ENCODE measurements at places on chromosomes 1 and 21. TPM values are rescaled to one million over a fixed set of nuclear protein-coding genes. Genes with fewer than 3 reads are reported as not detected.

GRCh38 chr1:91104712-91105111 lies 82.9 kb upstream of the ZNF644 start:
- DNase-seq: no peak

GRCh38 chr1:97849345-97850340 lies 71.2 kb downstream of the DPYD start:
- DNase-seq: peak; percentile 89

- no peak for DNase-seq
These were observed 360.8 kb downstream of the LMO4 start for GRCh38 chr1:87689487-87689886.

The IGSF3 gene
- under 0.01 TPM for total RNA-seq

The CRP gene
- not detected for total RNA-seq

The EDN2 gene
- not detected for total RNA-seq

The FLG2 gene
- total RNA-seq: not detected

GRCh38 chr21:38159355-38159754 lies 97.4 kb upstream of the KCNJ15 start:
- peak; percentile 84 for DNase-seq

DNA sequence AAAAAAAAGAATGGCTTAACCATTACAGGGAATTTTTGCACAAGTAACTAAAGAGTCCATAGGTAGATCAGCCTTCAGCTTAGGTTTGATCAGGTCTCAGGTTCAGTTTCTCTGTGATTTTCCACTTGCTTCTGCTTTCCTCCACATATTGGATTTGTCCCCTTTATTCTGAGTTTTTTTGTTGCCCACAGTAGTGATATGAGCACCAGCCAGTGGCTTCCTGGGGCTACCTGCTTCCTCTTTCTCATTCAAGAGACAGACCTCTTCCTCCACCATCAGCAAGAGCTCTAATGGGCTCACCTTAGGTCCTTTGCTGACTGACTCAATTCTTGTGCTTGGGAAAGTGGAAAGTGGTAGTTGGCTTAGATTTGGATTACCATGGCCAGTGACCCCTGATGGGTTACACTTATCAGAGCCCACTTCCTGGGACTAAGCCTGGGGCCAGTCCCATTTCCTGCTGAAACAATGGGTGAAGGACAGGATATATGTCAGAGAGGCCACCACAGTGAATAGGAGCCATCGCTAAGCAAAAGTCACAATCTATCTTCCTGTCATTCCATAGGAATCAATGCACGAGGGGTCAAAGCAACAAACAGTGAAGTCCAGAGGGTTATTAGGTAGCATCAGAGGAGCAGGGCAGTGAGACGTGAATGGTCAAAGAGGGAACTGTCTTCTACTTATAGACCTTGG lies 12.8 kb upstream of the PLA2G2E start:
- no peak for DNase-seq

The VWA5B1 gene
- total RNA-seq: not detected

DNA sequence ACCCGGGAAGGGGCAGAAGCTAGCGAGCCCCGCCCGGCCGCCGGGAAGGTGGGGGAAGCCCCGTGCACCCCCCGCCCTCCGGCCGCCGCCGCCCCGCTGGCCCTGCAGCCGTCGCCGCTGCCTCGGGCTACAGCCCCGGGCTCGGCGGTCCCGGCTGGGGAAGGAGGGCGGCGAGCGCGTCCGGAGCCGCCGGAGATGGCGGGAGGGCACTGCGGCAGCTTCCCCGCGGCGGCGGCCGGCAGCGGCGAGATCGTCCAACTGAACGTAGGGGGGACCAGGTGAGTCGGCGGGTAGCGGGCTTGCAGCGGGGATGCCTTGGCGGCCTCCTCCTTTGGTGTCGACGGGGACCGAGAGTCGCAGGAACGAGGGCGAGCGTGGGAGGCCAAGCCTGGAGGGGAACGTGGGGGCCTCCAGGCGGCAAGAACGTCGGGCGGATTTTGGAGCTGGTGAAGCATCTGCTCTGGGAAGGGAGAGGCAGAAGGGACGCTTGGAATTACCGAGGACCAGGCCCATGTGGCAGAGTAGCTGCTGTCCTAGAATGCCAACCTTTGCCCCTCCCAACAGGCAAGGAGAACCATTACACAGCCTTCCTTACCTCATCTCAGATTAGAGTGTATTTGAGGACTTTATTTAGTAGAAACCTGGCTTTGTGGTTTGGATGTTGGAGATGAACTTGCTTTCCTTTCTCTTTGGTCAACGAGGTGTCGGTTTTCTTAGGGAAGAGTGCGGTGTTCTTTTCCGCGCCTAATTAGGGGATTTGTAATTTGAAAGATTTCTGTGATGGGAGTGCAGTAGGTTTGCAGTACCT lies 591 bp downstream of the KCTD3 start:
- peak; percentile 46 for DNase-seq

DNA sequence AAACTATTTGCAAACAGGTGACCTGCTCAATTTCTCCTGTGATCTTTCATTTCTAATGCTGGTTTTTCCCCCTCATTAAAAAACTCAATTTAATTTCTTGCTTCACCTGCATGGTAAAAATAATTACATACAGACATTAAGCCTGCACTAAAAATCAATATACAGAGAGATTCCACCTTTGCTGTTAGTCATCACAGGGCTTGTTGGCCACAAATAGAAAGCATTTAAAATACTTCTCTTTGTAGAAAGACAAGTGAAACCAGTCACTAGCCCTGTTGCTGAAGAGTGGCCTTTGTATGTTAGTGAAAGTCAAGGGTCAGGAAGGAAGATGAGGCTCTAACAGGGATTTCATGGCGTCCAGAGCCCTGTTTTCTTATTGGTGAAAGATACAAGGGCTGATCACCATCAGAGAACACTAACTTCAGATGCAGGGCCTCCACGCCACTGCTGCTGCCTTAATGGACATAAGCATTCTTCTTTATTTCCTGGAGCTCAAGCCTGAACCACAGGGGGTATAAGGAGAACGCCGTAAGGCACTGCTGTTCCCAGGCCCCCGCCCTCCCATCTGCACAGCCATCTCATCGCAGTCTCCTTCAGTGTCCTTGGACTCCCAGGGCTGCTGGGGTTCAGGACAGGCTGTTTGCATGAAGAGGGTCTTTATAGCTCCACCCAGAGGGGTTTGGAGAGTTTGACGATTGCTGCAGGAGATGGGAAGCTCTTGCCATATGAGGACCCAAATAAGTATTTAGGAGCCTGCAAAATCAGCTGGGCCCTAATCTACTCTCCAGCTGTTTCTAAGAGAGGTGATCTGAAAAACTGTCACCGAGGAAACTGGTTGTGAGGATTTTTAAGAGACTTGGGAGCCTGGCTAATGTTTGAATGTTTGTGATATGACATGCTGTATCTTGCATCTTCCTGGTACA lies 117.3 kb upstream of the IRF2BP2 start:
- DNase-seq: peak; percentile 29

DNA sequence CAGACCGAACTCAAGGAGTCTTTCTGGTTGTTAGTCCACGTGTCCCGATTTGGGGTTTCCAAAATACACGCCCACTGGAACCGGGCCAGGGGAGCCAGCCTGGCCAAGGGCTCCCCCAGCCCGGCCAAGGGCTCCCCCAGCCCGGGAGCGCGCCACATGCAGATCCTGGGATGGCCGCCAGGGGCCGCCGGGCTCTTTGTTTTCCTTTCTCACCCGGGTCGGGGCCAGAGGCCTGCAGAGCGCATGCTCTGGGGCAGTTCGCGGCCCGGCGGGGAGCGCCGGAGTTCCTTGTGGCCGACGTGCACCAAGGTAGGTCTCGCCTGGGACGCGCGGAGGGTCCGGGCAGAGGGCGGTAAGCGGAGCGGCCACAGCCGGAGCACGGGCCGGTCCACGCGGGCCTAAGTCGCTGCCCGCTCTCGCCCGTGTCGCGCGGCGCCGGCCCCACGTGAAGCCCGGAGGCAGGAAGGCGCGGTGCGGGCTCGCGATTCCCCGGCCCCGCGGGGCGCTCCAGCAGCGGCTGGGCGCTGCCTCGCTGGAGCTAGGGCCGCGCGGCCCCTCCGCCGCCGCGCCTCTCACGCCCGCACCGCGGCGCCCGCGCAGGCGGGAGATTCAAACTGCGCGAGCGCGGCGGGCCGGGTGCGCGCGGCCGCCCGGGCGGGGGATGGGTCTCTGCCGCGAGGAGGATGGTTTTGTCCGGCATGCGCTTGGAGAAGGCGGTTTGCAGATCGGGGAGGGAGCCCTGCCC lies 12.3 kb downstream of the RCC1 start:
- DNase-seq: peak; percentile 81

- DNase-seq: no peak
These were observed 143.4 kb upstream of the USP24 start for GRCh38 chr1:55358581-55358980.

DNA sequence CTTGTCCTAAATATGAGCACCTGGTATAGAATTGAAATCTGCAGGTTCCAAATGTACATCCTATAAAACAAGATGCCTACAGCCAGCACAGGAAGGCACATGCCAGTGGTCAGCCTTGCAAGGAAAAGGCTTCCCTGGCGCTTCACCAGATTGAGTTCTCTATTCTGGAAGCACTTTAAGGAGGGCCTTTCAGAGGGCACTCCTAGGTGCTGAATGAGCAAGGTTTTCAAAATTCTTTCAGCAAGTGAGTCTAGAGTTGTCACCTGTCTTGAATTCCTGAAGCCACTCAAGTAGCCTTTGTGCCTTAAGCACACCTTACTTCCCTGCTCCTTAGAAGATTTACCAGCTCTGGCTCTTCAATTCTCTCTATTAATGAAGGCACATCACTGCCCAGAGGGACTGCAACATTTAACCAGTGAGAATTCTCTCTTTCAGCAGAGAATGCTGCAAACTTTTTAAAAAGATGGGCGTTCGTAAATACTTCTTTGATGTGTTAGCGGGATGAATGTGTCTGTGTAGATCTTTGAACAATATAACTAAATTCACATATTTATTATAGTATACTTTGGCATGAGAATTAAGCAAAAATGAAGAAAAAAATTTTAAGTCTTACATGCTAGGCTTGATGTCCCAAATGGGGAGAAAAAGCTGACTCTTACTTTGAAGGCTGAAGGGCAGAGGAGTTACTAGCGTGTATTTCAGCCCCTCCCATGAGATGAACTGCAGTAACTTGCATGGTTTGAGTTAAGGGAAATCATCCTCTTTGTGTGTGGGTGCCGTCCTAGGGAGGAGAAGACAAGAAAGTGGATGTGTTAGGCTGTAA lies 162.0 kb downstream of the NTPCR start:
- peak; percentile 21 for DNase-seq

DNA sequence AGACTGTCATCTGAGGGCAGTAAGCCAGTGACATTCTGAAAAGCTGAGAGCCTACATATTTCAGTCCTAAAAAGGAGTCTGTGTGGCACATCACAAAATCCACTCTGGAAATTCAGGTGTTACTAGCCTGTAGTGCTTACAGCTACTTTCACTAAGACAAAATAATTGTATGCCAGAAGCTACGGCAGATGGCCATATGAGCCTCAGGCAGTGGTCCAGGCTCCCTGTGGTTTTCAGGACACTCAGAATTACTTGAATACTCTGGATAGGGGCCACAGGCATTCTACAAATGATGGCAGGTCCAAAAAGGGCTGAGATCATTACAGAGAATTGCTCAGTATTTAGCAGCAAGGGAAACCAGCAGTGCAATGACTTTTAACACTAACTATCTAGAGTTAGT lies 527.1 kb downstream of the MRPL39 start:
- no peak for DNase-seq

GRCh38 chr1:77024500-77024899 lies 157.2 kb downstream of the ST6GALNAC5 start:
- DNase-seq: no peak

GRCh38 chr1:196651637-196652215 lies at the start of gene CFH:
Gene CFH (plus strand): TSS chr1:196652043. CDS start chr1:196652118, 75 bp downstream.
- peak; percentile 91 for DNase-seq

DNA sequence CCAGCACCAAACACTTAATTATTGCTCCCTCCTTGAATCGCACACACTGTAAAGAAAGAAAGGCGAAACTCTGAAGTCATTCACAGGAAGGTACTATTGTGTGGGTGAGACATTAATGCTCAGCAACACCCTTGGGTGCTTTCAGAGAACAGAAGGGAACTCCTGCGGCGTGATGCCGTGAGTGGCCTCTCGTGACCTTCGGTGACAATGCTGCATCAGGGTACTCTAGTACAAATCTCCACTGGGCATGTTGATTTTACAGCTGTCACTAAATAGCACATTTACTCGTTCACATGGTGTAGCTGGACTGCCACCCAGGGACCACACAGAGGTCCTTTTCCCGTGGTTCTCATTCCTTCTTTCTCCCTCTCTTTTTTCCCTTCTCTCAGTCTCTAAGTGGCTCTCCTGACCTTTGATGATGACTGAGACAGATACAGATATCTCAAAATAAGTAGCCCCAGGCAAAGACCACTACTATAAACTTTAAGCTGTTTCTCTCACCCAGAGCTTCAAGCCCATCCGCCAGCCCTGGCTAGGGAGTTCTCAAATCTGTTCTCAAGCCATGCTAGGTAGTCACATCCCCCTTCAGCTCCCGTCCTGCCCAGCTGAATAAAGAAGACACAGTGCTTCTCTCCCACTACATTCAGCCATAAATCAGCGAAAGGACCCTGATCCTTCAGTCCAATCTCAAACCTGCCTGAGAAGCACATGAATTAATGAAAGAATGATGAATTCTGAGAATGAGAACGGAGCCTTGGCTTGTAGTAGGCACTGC lies 223.4 kb upstream of the FMN2 start:
- no peak for DNase-seq

The RAB3GAP2 gene
- 37.8 TPM for total RNA-seq

DNA sequence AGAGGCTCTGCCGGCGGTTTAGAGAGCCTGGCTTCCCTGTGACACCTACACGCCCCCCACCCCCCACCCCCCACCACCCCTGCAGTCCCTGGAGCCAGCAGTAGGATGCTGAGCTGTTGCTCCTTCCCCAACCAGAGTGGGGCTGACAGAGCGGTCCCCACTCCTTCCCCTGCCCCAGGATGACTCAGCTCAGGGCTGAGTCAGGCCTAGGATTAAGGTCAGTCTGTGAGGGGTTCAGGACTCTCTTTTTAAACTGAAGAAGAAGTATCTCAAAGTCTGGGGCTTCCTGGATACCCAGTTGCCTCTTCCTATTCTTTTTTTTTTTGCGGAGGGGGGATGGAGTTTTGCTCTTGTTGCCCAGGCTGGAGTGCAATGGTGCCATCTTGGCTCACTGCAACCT lies 19.1 kb downstream of the DMBX1 start:
- peak; percentile 15 for DNase-seq

The TLR5 gene
- total RNA-seq: under 0.01 TPM

DNA sequence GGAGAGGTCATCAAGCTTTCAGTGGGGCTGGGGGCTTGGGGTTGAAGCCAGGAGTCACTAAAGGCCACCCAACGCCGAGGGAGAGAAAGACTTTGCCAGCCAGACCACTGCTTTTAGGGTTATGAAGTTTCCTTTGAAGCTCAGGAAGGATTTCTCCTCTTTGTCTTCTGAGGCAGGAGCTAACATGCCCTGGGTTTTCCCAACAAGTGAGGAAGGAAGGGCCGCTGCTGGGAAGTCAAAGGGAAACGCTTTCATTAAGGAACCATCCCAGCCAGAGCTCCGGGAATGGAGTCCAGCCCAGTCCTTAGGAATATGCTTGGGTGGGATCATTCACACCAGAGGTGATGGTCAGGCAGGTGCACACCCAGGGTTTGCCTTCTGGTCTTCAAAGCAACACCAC lies 436.9 kb downstream of the PRDM2 start:
- no peak for DNase-seq

The PEX19 gene
- 67.7 TPM for total RNA-seq

GRCh38 chr1:171379846-171380245 lies 65.9 kb downstream of the FMO4 start:
- no peak for DNase-seq

GRCh38 chr1:175774921-175775320 lies 31.5 kb upstream of the TNR start:
- DNase-seq: no peak

The SYPL2 gene
- total RNA-seq: under 0.01 TPM
